ENCODE measurements at places on chromosomes 12 and 14.

DNA sequence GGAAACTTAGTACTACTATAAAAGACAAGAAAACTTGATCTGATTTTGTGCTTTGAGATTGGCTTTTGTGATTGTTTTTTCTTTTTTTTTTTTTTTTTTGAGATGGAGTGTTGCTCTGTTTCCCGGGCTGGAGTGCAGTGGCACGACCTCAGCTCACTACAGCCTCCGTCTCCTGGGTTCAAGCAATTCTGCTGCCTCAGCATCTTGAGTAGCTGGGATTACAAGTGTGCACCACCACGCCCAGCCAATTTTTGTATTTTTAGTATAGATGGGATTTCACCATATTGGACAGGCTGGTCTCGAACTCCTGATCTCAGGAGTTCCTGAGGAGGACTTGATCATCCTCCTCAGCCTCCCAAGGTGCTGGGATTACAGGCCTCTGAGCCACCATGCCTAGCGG lies 26.4 kb downstream of the AEBP2 start:
- no peak for DNase-seq

DNA sequence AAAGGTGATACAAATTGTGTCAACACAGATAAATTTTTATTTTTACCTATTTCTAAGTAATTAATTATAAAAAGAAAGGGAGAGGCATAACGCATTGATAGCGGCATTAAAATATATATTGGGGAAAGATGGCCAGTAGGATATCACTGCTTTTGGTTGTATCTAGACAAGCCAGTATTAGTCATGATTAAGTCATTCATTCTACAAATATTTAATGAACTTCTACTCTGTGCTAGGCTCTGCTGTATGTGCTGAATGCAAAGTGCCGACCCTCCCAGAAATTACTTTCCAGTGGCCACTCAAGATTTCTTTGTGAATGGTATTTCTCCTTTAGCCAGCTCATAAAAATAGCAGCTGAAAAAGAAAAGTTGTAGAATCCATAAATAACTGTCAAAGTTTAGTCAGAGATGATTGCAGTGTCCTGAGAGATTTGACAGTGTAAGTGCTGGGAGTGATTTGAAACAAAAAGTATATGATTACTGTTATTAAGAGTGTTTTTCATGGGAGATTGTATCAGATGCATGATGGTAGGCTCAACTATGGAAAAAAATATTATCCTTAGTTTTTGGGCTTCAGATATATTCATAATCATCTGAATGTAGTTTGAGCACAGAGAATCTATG lies 133.2 kb downstream of the MGAT4C start:
- DNase-seq: no peak

DNA sequence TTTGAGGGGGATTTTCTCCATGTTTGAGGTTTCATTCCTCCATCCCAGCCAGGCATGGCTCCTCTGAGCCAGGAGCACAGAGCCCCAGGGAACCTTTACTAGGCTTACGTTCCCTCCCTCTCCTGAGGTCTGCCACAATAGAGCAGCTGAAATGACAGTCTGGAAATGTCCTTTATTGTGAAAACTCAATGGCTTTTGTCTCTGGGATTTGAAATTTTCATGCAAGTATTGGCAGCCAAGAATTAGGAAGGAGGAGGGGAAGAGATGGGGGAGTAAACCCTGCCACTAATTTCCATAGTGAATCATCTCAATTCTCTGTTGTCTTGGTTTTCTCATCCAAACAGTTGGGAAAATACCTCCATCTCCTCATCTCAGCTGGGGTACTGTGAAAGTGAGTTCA lies 2.6 kb upstream of the PLEKHG3 start:
- DNase-seq: no peak

GRCh38 chr14:22530127-22530526 lies 58.9 kb downstream of the DAD1 start:
- DNase-seq: no peak

- no peak for DNase-seq
Measured at GRCh38 chr14:56153267-56153666, 35.1 kb downstream of the PELI2 start.

DNA sequence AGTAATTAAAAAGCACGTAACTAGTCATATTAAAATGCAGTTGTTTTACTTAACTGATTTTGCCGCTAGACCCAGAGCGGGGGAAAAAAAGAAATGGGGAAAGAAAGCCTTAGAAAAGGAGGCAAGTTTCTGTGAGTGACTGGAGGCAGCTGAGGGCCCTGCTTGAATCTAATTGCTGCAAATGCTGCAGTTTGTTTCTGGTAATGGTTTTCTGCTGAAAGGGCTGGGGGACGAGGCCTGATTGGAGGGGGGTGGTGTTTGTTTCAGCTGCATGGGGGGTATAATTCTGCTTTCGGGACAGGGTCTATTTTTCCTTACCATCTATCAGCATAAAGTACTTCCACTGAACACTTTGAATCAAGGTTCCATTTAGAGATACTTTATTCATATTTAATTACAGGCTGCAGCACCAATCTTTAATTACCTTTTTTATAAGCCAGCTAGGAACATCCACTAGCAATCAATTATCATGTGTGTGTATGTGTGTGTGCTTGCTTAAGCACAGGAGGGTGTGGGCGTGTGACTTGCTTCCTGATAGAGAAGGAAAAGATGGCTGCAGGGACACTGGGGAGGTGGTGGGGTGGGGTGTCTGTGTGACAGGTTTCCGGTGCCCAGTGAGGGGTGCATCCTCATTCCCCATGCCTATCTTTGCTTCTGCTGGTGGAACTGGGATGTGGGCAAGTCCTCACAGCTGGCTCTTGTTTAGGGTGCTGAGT lies 83.4 kb downstream of the ADCK1 start:
- DNase-seq: no peak

GRCh38 chr12:54012631-54013409 lies 4.0 kb downstream of the HOXC8 start:
- DNase-seq: no peak

- DNase-seq: no peak
Measured at GRCh38 chr12:79676579-79676978, 14.2 kb downstream of the PAWR start.

- no peak for DNase-seq
Measured at GRCh38 chr14:89565607-89566006, 148.6 kb upstream of the FOXN3 start.

GRCh38 chr12:23947395-23947794 lies 2.1 kb downstream of the SOX5 start:
- DNase-seq: no peak

DNA sequence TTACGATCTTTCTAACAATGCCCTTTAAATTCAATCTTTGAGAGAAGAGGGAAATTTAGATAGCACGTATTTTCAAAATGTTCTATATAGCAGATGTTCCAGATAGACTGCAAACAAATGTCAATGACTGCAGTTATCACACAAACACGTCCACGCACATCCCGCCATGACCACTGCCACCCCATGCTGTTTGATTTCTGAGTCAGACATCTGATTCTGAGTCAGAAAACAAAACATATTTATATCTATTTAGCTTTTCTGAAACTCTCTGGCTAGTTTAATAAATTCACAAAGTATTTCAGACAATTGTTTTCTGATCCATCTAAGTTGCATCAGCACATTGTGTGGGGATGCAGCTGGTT lies 105.9 kb upstream of the BCAT1 start:
- no peak for DNase-seq

GRCh38 chr12:103379670-103380069 lies 116.1 kb downstream of the C12orf42 start:
- no peak for DNase-seq

DNA sequence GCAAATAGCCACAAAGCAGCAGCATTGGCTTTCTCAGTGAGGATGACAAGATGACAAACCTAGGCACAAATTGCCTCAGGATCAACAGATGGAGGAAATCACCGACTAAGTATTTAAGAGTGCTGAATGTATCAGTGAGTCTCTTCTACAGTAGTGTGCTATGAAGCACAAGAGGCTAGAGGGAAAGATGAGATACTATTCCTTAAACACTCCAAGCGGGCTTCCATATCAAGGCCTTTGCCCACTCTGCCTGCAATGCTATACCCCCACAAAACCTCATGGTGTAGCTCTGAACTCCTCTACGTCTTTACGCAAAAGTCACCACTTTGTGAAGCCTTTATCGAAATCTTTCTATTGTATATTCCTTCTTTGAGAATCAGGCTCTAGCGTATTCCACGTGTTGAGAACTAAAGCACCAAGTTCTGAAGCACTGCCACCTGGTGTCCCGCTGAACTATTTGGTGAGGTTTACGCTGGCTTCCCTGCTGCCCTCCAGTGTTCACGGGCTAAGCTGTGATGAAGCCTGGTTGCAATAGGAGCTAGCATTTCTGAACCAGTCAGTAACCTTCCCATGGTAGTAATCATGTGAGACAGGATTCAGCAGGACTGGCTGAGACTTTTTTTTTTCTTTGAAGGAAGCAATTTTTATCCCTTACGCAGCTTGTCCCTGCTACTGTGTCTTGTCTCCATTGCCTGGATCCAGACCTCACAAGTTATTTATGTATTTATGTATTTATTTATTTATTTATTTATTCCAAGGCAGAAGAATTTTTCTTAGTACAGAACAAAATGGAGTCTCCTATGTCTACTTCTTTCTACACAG lies 426.5 kb upstream of the OR4E1 start:
- DNase-seq: no peak

DNA sequence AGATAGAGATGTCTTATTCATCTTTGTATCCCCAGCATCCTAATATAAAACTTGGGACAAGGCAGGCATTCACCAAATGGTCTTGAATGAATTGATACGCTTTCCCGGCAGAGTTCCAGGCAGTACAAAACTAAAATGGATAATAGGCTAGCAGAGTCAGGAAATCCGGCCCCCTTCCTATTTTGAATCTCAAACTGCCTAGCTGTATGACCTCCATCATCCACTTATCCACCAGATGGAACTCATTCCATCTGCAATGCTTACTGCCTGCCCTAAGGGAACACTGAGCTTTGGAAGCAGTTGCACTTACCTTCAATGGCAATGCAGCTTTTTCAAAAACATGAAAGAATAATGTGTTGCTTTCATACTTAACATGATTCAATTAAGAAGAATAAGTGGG lies 43.4 kb downstream of the BDKRB1 start:
- DNase-seq: no peak

DNA sequence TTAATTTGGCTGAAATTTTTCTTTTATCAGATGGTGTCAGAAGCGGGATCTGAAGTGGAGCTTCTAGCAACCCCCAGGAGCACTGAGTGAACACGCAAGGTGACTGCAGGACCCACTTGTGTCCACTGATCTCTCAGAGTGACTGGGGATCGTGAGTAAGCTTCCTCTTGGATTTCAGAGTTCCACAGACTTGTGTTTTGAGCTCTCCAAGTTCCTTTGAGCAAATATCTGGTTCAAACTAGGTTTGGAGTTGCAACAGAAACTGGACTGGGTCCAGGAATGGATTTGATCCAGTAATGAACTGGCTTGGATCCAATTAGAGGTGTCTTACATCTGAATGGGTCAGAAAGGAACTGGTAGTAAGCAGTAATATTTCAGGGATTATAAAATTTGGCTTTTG lies 24.7 kb upstream of the B4GALNT1 start:
- DNase-seq: no peak

- DNase-seq: no peak
Measured at GRCh38 chr14:67949771-67950170, 130.2 kb downstream of the RAD51B start.

- no peak for DNase-seq
Measured at GRCh38 chr12:65307169-65307501, 28.7 kb downstream of the MSRB3 start.

- DNase-seq: no peak
Measured at GRCh38 chr14:82447586-82447985, 913.9 kb upstream of the SEL1L start.

GRCh38 chr14:105844810-105845724 lies 318.7 kb downstream of the TMEM121 start:
- no peak for DNase-seq

DNA sequence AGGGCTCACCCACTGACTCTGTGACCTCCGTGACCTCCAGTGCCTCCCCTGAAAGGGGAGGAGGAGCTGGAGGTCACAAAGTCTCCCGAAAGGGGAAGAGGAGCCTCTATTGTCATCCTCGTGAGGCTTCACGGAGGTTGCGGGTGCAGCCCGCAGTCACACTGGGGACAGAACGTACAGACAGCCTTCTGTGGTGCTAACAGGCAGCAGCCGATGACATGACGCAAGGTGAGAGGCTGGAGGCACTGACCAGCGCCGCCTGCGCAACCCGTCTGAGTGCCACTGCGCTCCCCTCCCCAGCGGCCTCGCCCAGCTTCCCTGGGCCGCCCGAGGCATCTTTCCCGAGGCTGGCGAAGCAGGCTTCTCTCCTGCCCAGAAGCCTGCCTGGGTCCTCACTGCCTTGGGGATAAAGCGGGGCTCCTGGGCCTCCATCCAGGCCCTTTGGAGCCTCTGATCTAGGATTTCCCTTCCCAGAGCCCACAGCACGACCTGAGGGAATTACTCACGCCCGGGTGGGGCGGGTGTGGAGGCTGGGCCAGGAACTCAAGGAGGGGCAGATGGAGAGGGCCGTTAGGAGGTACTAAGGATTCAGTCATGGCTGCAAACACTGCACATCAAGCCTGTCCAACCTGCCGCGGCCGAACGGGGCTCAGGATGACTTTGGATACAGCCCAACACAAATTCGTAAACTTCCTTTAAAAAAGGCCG lies 12.3 kb upstream of the LBHD2 start:
- DNase-seq: no peak

GRCh38 chr12:53500142-53500775 lies 824 bp upstream of the TARBP2 start:
- no peak for DNase-seq

GRCh38 chr14:68394764-68395143 lies 398.1 kb downstream of the ZFP36L1 start:
- DNase-seq: no peak

DNA sequence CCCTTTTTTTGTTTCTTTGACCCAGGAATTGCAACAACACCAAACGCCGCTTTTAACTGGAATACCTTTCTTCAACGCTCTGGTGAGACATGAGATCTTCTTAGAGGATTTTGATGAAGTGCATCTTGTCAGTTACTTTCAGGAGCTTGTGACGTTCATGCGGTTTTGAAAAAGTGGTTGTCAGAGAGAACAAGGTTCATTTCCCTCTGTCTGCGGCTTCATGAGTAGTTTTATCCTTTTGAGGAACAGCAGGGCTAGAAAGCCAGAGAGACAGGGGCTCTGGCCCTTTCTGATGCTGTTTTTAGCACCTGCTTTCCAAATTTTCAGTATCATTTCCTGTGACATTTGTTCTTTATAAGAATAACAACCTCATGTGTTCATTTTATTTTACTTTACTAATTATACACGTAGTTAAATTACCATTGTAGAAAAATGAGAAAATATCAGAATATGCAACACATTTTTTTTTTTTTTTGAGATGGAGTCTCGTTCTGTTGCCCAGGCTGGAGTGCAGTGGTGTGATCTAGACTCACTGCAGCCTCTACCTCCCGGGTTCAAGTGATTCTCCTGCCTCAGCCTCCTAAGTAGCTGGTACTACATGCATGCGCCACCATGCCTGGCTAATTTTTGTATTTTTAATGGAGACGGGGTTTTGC lies 61.8 kb downstream of the GLT1D1 start:
- no peak for DNase-seq

- no peak for DNase-seq
Measured at GRCh38 chr12:14532152-14532551, 35.5 kb downstream of the PLBD1 start.

Measured in right renal cortex interstitium (tissue), 3 donors.